T-cell (primary cell): ENCODE measurements at places on chromosomes 1 and 21.

- DNase-seq: no peak
- no peaks in the 10 kb centered on the region for H3K27me3 ChIP-seq
- no peaks in the 10 kb centered on the region for H3K36me3 ChIP-seq
- H3K27ac ChIP-seq: no peak overlapping the region
Measured at GRCh38 chr1:85975912-85976371, 180.6 kb downstream of the COL24A1 start.

DNA sequence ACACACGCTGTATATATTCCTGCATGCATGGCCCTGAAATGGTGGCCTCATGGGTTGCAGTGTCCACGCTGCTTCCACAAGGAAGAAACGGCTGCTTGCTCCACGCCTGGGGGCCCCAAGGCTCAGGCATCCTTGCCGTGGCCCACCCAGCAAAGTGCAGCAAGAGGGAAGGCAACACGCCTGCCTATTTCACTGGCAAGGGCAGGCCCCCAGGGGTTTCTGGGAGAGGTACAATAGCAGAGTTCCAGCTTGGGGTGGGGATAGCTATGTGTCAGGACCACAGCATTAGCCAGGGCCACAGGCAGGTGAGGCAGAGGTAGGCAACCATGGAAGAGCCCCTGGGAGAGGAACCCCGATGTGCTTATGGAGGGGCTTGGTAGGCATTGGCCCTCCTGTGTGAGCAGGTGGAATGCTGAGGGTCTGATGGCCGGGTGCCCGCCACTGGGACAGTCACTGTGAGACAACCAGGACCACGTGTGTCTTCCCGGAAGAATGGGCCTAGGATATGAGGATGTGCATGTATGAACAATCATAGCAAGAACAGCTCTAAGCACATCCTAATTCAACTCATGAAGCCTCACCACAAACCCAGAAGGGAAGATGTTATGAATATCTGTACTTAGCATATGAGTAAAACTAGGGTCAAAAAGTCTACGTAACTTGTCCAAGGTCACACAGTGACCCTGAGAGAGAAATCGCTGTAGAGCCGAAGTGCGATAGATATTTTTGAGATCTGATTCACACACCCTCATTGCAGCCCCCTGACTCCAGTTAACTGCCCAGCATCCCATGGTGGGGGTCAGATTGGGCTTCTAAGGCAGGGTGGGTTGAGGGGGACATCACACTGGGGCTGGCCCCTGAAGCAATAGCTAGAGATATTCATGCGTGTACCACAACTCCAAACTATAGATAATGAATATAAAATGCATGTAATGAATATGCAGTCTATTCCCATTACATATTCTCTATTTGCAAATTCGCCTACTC, 11.8 kb downstream of the TFF2 start:
- H3K27ac ChIP-seq: no peak overlapping the region
- no peak for DNase-seq
- H3K4me1 ChIP-seq: peaks cover 10% of the 10 kb centered on the region
- no peak overlapping the region for H3K4me3 ChIP-seq
- no peaks in the 10 kb centered on the region for H3K27me3 ChIP-seq

DNA sequence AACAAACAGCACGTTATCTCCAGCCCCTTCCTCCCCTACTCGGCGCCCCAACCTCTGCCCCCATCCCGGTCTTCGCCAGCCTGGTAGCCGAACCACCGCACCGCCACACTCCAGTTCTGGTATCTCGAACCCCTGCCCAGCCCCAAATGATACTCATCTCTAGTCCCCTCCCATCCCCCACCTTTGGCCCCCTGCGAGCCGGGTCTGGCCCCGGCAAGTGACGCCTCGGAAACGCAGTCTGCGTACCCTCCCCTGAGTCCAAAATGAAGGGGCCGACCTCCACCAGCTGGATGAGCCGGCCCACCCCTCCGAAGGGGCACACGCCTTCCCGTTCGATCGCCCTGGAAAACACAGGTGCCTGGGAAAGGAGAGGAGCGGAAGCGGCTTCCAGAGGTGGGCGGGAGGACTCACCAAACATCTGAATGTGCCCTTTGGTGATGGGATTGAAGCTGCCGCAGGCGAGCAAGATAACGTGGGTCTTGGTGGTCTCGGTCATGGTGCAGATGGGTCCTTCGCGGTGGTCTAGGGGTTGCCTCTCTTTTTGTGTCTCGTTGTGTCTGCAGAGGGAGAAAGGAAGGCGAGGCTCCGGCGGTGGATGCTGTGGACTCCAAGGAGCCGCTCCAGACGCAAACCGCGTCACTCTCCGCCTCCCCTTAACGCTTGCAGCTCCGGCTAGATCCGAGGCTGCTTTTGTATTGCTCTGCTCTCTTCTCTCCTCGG, at the start of gene NMNAT2:
Gene NMNAT2, minus strand, starts transcription at position 609 of the 720 bp plus-strand sequence. Its CDS starts 113 bp downstream, at position 496.
- no peak for DNase-seq
- H3K27ac ChIP-seq: no peak within 1 kb of the TSS
- peaks cover 19% of the 10 kb centered on the region for H3K4me1 ChIP-seq
- H3K4me3 ChIP-seq: no peak within 1 kb of the TSS
- H3K27me3 ChIP-seq: peaks cover 33% of the 10 kb centered on the region
- no peaks in the 10 kb centered on the region for H3K36me3 ChIP-seq

GRCh38 chr21:44636209-44637017, 743 bp upstream of the KRTAP10-10 start:
- H3K36me3 ChIP-seq: no peaks in the 10 kb centered on the region
- peaks cover 16% of the 10 kb centered on the region for H3K27me3 ChIP-seq
- no peak overlapping the region for H3K4me3 ChIP-seq

- no peaks in the 10 kb centered on the region for H3K4me1 ChIP-seq
- H3K36me3 ChIP-seq: no peaks in the 10 kb centered on the region
- H3K27ac ChIP-seq: no peak overlapping the region
- H3K27me3 ChIP-seq: no peaks in the 10 kb centered on the region
- no peak overlapping the region for H3K4me3 ChIP-seq
Measured at GRCh38 chr1:79568411-79568810, 561.9 kb upstream of the ADGRL4 start.

GRCh38 chr1:17359031-17359430, 13.0 kb upstream of the PADI6 start:
- no peak for DNase-seq
- no peaks in the 10 kb centered on the region for H3K36me3 ChIP-seq
- no peaks in the 10 kb centered on the region for H3K27me3 ChIP-seq
- H3K4me1 ChIP-seq: peaks cover 19% of the 10 kb centered on the region
- H3K4me3 ChIP-seq: no peak overlapping the region
- H3K27ac ChIP-seq: no peak overlapping the region

DNA sequence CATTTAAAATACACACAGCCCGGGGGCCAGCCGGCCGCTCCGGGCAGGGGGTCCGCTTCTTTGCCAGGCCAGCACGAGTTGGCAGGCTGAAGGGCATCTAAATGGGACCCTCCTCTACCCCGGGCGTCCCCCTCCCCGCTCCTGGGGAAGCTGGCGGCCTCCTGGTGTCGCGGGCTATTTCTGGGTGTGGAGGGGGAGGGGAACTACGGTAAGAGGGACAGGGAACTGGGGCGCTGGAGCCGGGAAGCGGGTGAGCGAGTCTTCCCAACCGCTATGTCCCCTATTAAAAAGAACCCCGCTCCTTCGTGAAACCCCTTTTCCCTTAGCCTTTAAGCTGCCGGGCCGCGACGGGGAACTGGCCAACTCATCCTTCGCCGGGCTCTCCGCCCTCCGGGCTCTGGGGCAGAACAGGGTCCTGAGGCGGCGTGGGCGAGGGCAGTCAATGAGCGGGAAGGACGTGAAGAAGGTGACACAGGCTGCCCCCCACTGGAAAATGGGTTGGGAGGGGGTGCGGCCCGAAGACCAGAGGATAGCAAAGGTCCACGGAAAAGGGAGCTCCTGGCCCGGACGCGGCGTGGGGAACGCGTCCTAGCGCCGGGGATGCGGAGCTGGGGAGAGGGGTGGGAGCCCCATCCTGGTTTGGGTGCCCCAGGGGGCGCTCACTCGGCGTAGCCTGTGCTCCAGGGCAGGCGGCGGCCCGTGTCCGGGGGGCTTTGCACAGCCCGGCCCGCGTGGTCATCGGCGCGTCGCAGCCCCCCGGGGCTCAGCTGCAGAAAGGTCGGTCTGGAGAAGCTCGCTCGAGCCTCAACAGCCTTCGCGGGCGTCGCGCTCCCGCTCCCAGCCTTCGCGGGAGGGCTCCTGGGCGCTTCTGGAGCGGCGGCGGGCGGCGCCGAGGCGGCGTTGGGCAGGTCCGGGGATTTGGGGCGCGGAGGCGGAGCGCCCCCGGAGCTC, 544 bp downstream of the PPM1J start:
- H3K36me3 ChIP-seq: no peaks in the 10 kb centered on the region
- H3K27me3 ChIP-seq: peaks cover 38% of the 10 kb centered on the region
- H3K27ac ChIP-seq: no peak overlapping the region
- H3K4me1 ChIP-seq: peaks cover 6% of the 10 kb centered on the region

GRCh38 chr1:152036267-152037216, at the start of gene S100A11:
Gene S100A11, minus strand, starts transcription at chr1:152037004. Its CDS starts 89 bp downstream, at chr1:152036915.
- H3K4me3 ChIP-seq: peak within 1 kb of the TSS; percentile 89
- peak within 1 kb of the TSS; percentile 82 for H3K27ac ChIP-seq
- H3K4me1 ChIP-seq: peaks cover 45% of the 10 kb centered on the region
- H3K27me3 ChIP-seq: no peaks in the 10 kb centered on the region

DNA sequence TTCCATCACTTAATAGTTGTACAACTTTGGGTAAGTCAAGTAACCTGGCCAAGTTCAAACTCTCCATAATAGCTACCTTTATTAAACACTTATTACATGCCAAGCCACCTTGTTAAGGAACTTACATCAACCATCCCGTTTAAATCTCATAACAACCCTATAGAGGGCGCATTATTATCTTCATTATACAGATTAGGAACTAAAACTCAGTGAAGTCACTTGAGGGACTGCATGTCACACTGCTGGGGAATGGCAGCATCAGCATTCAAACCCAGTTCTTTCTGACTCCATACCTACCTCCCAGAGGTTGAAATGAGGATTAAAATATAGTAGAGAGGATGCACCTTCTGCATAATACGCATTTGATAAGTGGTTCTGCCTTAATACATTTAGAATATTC, 47.1 kb upstream of the PLA2G2C start:
- no peaks in the 10 kb centered on the region for H3K4me1 ChIP-seq
- no peak for DNase-seq
- H3K4me3 ChIP-seq: no peak overlapping the region
- H3K27ac ChIP-seq: no peak overlapping the region
- H3K36me3 ChIP-seq: no peaks in the 10 kb centered on the region

DNA sequence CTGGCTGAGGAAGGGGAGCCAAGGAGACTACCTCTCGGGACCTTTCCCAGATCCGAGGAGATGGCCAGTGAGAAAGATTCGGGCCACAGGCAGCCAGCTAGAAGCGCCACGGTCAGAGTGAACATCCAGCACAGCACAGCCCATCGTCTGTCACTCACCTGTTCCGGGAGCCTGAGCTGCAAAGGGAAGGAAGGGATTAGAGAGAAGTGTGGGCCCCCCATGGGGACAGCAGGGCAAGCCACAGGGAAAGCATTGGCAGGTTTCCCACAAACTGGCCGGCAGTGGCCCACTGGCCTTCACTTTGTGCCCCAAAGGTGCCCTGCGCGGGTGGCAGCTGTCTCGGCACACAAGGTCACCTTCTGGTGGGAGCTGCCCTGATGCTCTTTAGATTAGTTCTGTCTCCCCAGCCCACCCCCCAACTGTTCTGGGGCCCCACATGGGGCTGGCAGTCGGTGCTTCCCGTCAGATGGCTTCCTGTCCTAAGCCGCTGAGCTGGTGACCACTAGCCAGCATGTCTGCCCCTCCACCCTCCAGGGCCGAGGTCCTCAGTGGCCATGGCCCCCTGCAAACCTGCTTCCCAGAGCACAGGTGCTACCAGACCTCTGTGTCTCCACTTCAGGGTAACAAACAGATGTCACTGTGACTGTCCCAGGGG, 56.7 kb downstream of the LACTBL1 start:
- H3K36me3 ChIP-seq: no peaks in the 10 kb centered on the region
- no peaks in the 10 kb centered on the region for H3K4me1 ChIP-seq
- H3K27me3 ChIP-seq: peaks cover 25% of the 10 kb centered on the region
- H3K4me3 ChIP-seq: no peak overlapping the region
- no peak overlapping the region for H3K27ac ChIP-seq

- peaks cover 10% of the 10 kb centered on the region for H3K4me1 ChIP-seq
- H3K4me3 ChIP-seq: no peak within 1 kb of the TSS
- peaks cover 3% of the 10 kb centered on the region for H3K27me3 ChIP-seq
- no peak within 1 kb of the TSS for H3K27ac ChIP-seq
- no peaks in the 10 kb centered on the region for H3K36me3 ChIP-seq
Measured at GRCh38 chr1:21811875-21812305, at the start of gene LDLRAD2. Gene LDLRAD2, plus strand, starts transcription at chr1:21812265. Its CDS starts 187 bp downstream, at chr1:21812452.

GRCh38 chr1:119818181-119818580, 6.9 kb upstream of the REG4 start:
- H3K27me3 ChIP-seq: peaks cover 10% of the 10 kb centered on the region
- no peaks in the 10 kb centered on the region for H3K4me1 ChIP-seq
- no peak for DNase-seq

GRCh38 chr1:192880231-192880630, 71.4 kb downstream of the RGS2 start:
- no peak for DNase-seq
- H3K27me3 ChIP-seq: no peaks in the 10 kb centered on the region
- no peaks in the 10 kb centered on the region for H3K4me1 ChIP-seq
- no peak overlapping the region for H3K27ac ChIP-seq
- H3K36me3 ChIP-seq: no peaks in the 10 kb centered on the region
- no peak overlapping the region for H3K4me3 ChIP-seq

DNA sequence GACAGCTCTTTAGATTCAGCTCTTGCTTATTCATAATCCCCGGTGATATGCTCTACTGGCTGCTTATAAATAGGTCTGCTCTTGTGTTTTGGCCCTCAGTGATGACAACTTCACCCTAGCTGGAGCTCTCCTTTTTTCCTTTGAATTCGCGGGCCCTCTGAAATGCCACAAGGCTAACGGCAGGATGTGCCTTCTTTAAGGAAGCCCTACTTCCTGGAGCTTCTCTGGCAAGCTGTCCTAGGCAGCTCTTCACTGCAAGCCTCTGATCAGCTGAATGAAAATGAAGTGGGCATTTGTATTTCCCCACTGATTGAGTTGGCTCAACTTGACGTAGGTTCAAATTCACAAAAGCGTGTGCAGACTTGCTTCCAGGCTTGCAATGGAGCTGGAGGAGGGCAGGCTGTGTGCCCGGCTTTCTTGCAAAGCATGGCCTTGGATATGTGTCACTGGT, 22.2 kb downstream of the SGIP1 start:
- DNase-seq: no peak
- peaks cover 6% of the 10 kb centered on the region for H3K4me1 ChIP-seq
- H3K36me3 ChIP-seq: no peaks in the 10 kb centered on the region
- no peaks in the 10 kb centered on the region for H3K27me3 ChIP-seq
- H3K4me3 ChIP-seq: no peak overlapping the region

DNA sequence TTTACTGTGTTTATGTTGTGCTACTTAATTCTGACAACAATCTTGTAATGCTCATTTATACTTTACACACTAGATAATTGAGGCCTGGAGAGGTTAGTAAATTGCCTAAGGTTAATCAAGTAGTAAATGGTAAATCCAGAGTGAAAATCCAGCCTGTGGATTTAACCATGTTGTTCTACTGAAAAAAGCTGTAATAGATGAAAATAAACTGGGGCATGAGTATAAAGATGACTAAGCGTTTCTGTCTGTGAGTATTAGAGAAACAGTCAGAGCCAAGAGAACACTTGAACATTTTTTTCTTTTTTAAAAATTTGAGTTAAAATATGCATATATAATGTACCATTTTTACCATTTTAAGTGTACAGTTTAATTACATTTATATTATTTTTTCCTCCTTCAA, 47.9 kb upstream of the LEPR start:
- no peak overlapping the region for H3K4me3 ChIP-seq
- no peaks in the 10 kb centered on the region for H3K4me1 ChIP-seq
- H3K27ac ChIP-seq: no peak overlapping the region
- DNase-seq: no peak
- H3K36me3 ChIP-seq: no peaks in the 10 kb centered on the region

GRCh38 chr1:178536844-178537371, 24.0 kb downstream of the TEX35 start:
- H3K27me3 ChIP-seq: peaks cover 9% of the 10 kb centered on the region
- H3K36me3 ChIP-seq: no peaks in the 10 kb centered on the region
- no peak overlapping the region for H3K4me3 ChIP-seq
- no peak for DNase-seq
- no peaks in the 10 kb centered on the region for H3K4me1 ChIP-seq
